ENCODE measurements at places on chromosomes 16 and 17.

DNA sequence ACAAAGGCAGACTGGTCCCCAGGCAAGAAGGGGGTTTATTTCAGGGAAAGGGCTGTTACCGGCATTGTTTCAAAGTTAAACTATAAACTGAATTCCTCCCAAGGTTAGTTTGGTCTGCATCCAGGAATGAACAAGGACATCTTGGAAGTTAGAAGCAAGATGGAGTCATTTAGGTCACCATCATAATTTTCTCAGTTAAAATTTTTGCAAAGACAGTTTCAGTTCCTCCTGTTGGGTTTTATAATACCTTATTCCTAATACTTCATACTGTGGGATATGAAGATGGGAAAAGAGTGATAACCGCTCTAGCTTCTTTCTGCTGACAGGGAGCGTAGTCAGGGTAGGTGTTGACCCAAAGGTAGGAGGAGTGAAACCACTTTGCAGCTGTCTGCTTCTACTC is 24.8 kb downstream of the PMM2 start:
- DNase-seq: no peak

- DNase-seq: no peak
Observed at GRCh38 chr16:4086153-4086552, 30.1 kb downstream of the ADCY9 start.

DNA sequence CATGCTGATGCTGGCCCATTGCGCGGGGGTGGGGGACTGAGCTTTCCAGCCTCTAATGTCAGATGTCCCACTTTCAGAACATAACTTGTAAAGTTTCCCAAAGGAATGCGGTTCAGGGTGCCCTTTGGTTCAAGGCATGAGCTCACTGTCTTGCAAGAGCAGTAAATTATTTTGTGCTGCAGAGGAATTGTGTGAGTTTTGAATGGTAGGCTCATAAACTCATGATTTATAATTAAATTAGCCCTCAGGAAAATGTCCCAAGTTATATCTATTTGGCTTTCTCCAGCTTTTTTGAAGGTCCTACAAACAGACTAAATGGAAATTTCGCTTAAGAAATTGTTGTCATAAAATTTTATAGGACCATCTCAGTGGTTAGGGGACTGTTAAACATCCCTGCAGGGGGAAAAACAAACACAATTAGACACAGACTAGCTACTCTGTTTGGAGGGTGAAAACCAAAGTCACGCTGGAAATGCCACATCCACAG is 321.8 kb downstream of the HS3ST3B1 start:
- DNase-seq: no peak

- no peak for DNase-seq
Observed at GRCh38 chr17:50471009-50471905, 2.6 kb upstream of the CHAD start.

DNA sequence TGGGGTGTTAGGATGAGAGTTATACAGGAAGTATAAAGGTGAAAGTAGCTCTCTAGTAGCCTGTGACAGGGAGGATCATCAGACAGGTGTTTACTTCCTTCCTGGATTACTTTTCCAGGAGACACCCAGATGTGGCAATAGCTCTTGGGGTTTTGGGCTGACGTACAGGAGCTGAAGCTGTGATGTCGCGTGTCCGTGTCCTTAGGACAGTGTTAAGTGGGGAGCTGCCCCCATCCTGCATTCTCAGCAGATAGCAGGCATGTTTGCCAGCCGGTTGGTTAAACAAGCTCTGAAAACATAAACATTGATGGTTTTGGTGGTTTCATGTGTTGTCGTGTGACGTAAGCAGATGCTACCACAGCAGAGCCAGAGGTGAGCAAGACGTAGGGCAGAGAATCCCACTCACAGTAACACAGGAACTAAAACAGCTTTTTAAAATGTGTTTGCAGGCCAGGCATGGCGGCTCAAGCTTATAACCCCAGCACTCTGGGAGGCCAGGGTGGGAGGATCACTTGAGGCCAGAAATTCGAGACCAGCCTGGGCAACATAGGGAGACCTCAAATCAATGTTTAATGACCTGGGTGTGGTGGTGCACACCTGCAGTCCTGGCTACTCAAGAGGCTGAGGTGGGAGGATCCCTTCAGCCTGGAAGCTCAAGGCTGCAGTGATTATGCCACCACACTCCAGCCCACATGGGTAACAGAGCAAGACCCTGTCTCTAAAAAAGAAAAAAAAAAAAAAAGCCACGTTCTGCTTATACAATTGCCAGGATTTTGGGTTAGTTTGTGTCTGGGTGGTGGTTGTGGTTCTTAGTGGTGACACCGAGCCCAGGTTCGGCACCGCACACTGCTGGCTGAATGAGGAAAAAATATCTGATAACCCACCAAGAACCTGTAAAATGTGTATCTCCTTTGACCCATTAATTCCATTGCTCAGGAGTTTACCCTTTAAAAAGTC is 18.2 kb upstream of the IL17C start:
- DNase-seq: peak; percentile 52

- no peak for DNase-seq
Observed at GRCh38 chr16:10983159-10983558, 38.8 kb downstream of the CLEC16A start.

DNA sequence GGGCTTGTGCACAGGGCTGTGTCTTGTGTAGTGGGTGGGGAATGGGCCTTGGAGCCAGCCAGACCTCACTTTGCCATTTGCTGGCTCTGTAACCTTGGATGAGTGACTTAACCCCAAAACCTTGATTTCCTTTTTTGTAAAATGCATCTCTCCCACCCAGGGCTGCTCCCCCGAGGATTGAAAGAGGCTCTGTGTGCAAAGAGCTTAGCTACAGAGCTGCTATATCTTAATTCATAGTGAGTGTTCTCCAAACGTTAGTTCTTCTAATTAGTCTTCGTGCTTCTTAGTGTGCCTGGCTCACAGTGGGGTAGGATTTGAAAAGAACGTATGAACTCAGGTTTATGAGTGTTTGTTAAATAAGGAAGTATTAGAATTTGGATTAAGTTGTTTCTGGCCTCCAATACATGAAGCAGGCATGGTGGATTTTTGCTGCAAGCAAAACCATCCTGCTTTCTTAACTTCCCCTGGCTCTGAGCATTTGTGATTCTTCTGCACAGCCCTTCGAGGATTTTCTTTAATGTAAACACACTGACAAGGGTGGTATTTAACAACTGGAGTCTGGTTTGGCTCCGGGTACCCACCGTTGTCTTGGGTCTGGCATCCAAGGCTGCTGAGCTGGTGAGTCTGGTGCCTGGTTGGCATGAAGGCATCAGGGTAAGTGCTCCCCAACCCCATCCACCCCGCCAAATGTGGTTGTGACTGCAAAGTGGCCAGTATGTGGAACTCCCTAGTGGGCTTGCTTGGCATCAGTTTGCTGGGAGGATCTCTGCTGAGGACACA is 29.7 kb downstream of the KSR1 start:
- no peak for DNase-seq

- no peak for DNase-seq
Observed at GRCh38 chr16:2496223-2497115, 17.3 kb upstream of the ATP6V0C start.

- DNase-seq: no peak
Observed at GRCh38 chr16:62814891-62815290, 778.7 kb upstream of the CDH8 start.

GRCh38 chr17:72915625-72916081 is 176.8 kb downstream of the SLC39A11 start:
- DNase-seq: no peak
